ENCODE measurements at places on chromosomes 13 and 19.

DNA sequence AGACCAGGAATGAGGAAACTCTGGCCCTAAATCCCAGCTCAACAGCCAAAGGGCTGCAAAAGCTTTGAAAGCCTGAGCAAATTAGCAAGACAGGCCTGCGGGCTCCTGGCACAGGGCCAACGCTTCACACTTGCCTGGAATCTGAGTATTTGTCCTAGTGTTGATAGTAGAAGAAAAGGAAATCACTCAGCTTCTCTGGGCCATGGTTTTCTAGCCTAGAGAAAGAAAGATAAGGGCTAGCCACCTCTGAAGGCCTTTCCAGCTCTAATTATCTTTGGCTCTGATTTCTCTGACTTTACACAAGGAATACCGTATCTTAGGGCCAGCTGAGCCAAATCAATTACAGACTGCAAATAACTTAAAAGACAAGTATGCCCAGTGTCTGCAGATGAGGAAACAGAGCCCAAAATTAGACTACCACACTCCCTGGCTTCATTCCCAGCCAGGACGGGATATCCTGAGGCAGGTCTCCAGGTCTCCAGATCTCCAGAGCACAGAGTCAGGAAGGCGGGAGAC is 69.6 kb downstream of the STK24 start:
- DNase-seq = no peak

GRCh38 chr13:112986946-112987681 is 18.1 kb downstream of the MCF2L start:
- DNase-seq = no peak

- DNase-seq = no peak
Observed at GRCh38 chr19:49861541-49862378, 5.6 kb downstream of the PNKP start.

GRCh38 chr13:97249796-97250495 is 27.8 kb downstream of the MBNL2 start:
- DNase-seq = no peak

- DNase-seq = no peak
Observed at GRCh38 chr13:20580257-20580656, 13.3 kb downstream of the IFT88 start.

DNA sequence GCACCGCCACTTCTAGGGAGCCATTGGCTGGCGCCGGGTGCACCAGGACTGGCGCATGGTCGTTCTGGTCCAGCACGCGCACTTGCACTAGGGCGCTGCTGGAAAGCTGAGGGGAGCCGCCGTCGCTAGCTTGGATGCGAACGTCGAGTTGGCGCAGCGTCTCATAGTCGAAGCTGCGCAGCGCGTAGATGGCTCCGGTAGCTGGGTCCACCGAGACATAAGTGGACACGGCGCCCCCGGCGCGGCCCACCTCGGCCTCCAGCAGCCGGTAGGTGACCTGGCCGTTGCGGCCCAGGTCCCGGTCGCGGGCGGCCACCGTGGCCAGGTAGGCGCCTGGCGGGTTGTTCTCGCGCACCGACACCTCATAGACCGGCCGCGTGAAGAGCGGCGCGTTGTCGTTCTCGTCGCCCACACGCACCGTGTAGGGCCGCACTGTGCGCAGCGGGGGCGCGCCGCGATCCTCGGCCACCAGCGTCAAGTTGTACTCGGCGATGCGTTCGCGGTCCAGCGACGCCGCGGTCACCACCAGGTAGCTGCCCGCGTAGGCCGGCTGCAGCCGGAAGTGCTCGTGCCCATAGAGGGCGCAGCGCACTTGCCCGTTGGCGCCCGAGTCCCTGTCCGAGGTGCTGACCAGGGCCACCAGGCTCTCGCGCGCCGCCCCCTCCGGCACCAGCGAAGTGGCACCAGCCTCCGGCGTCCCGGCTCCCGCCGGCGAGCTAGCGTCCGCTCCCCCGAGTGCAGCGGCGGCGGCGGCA is 1.7 kb downstream of the PCDH8 start:
- DNase-seq = no peak

DNA sequence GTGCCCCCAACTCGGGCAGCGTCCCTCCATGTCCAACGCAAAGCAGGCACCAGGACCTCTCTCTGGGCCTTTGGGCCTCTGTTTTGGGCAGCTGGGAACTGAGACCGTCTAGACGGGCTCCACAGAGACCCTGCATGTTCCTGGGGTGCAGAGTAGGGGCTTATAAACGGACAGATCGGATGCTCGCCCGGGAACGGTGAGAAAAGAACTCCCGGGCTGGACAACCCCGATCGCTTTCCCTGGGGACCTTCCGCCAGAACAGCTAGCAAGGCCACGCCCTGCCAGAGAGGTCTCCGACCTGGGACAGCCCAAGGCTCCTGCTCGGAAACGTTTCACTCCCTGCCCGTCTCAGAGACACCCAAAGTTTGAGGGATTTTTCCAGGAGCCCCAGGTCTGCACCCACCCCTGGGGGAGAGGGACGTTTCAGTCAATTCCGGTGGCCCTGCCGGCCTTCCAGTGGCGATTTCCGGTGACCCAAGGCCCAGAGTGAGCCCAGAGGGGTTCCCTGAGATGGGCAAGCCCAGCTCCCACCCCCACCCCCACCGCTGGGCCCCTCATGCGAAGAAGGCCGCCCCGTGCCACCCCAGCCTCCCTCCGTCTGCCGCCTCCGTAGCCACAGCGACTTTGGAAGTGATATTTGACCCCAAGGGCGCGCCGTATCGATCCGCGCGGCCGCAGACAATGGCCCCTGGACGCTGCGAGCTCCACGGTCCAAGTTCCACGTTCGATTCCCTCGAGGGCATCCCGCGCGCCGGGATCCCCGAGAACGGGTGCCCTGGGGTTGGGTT is 1.7 kb downstream of the NR2F6 start:
- no peak for DNase-seq

DNA sequence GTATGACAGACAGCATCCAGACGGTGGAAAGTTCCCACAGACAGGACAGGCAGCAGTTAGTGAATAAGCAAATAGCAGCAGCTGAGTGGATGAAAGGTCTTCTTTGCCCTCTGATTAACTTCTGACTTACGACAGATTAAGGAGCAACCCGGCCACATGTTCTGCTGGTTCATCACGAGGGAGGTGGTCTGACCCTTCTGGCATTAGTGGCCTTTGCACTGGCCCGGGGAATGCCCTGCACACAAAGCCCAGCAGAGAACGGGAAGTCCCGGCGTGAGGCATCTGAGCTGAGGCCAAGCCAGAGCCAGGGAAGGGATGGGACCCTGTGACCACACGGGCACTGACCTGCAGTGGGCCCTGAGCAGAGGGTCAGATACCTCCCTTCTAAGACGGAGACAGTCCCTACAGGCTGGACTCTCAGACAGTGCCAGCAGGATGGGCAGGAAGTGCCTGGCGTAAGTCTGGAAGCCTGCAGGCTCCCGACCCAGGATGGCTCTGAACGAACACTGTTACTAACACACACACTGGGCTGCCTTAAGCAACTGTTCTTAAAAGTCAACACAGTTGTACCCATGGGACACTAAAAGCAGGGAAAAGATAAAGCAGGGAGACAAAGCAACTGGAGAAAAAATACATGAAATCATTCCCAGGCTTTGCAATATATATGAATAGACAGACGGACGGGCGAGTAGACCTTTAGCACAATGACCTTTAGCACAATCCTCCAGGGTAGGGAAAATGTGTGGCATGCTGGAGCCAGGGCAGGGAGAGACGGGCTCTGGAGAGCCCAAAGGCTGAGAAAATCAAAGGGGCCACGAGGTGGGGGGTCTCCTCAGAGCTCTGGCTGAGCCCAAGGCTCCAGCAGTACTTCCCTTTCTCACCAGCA is 6.3 kb downstream of the C19orf12 start:
- DNase-seq = no peak

DNA sequence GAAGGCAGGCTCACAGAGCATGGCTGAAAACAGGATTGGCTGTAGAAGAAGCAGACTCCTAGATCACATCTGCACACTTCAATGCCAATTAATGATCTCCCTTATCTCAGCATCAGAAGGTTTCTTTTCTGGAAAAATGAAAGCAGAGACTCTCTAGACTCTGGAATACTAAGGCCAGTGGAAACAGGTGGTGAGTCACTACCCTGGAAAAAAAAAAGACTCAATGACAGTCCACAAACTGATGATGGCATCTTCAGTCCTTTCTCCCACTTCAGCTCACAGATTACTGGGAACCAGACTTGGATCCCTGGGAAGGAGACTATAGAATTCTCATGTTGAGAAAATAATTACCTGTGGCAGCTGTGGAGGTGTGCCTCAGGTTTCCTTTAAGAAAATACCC is 47.5 kb upstream of the MBNL2 start:
- DNase-seq = no peak

GRCh38 chr19:50702871-50703829 is 16.5 kb downstream of the SHANK1 start:
- DNase-seq = no peak

DNA sequence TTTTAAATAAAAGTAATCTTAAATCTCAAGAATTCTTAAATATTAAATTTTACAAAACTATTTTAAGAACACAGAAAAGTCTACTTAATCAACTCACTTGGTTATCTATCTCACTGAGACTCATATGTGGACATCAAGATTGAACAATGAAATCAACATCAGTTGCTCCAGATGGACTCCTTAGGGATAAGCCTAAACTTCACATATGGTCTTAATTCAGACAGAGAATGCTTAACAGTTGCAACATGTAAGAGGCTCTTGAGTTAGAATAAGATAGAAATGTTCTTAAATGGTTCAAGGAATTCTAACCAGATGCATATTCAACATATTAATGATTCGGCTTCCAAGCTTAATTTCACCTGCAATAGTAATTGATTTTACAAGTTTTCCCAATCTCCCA is 1730.9 kb downstream of the PCDH9 start:
- no peak for DNase-seq

GRCh38 chr19:36986601-36987000 is 70.5 kb downstream of the ZNF568 start:
- DNase-seq = no peak
